ENCODE measurements at places on chromosomes 6 and 20.

GRCh38 chr6:154986787-154987235, 8.3 kb upstream of the TIAM2 start:
- DNase-seq, result no peak

DNA sequence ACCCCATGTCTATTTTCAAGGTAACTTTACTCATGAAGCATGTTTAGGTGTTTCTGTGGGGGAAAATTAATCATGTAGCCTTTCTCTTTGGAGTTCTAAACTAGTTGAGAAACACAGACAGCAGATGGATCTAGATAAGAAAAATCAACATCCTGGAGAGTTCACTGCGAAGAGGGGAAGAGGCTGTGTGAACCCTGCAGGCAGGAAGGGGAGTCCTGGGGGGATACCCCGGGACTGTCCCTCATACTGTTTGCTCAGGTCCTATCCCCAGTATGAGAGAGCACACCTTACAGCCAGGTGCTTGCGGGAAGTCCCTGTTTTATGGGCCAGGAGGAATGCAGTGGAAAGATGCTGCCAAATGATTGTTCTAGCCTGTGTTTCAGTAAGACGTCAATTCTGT, 32.7 kb downstream of the CHMP4B start:
- no peak for DNase-seq

GRCh38 chr20:50399917-50400704, 110.1 kb upstream of the PTPN1 start:
- DNase-seq, result no peak

DNA sequence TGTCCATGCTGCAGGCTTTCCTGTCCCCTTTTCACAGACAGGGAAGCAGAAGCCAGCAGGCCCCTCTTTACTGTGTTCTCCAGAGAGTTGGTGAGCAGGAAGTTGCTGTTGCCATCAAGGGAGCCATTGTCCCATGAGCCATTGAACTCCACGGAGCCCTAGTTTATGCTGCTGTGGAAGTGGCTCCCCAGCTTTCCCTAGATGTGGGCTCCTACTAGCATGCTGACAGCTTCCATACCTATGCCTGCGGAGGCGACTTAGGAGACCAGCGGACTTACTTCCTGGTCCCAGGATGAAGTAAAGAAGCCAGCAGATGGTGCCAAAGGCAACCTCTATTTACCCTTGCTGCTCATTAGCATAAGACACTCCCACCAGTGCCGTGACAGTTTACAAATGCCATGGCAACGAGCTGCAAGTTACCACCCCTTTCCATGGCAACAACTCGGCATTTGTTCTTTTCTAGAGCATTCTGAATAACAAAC, 30.8 kb upstream of the FKBP1A start:
- DNase-seq, result peak; percentile 52

GRCh38 chr6:7108964-7109836, 1.4 kb downstream of the RREB1 start:
- DNase-seq, result peak; percentile 69

GRCh38 chr6:41630069-41630468, 8.2 kb upstream of the MDFI start:
- no peak for DNase-seq

DNA sequence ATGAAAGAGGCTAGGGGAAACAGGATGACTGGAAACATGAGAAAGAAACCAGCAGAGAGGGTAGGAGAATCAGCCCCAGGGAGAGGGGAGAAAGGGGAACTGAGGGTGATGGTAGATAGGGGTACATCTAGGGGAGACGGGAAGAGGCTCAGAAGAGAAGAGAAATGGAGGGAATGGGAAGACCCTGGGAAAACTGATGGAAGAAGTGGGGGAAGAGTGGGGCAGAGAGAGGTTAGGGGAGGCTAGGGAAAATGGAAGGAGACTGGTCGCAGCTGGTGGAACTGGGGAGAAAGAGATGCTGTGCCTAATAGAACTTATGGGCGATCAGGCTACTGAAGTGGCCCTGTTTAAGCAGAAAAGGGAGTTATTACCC, 548 bp downstream of the PROCR start:
- no peak for DNase-seq

DNA sequence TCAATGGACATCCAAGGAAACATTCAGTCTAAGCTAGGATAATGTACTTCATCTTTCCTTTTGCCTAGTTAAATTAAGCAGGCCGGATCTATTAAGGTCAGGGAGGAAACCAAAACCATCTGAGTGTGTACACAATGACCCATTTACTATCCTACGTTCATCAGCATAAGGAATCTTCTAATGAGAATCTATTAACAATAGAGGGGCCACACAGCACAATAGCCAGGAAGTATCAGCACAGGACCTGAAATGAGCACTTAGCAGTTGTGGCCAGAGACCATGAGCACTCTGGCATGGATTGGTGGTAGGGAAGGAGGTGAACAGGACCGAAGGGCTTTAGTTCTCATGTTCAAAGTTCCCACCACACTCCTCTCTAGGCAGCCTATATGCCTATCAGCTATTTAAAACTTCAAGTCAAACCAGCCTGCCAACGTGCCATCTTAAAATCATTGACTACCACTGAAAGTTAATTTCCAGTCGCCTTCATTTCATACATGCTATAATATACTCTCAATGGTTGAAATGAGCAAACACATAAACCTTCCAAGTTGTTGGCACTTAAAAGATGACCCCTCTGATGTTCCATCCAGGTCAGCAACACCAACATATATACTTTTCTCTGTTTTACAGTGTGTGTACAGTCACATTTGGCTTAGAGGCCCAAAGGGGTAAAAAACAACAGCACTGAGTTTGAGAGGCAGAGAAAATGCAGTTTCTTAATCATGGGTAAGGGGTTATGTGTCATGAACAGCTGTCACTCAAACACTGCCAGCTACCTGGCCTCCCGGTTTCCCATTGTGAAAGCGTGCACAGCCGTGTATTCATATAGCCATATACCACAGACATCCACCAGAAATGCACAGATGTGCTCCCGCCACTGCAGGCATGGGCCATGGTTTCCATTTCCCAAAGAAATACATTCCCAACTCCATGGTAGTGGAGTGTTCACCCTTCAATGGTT, 184.3 kb downstream of the TBXT start:
- no peak for DNase-seq
